ENCODE measurements at places on chromosomes 16 and 17. TPM values are rescaled to one million over a fixed set of nuclear protein-coding genes. Genes with fewer than 3 reads are reported as not detected.

DNA sequence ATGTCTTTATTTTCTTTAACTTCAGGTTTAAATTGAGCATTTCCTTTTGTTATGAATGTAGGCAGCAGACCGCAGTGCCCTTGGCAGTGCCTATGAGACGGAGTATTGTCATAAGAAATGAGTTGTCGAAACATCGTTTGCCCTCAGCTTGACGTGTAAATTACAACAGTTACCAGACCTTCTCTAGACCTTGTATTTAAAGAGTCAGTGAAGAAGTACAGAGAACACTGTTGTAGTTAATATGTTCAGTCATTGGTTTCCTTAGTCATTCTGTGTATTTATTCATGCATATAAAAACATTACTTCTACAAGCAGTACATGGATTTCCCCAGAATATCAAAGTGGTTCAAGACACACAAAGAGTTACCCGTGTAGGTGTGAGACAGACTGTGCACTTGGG, 19.0 kb downstream of the IRF8 start:
- no peak for DNase-seq

GRCh38 chr17:44828919-44829522, 1.1 kb downstream of the GJC1 start:
- DNase-seq, result peak; percentile 65

DNA sequence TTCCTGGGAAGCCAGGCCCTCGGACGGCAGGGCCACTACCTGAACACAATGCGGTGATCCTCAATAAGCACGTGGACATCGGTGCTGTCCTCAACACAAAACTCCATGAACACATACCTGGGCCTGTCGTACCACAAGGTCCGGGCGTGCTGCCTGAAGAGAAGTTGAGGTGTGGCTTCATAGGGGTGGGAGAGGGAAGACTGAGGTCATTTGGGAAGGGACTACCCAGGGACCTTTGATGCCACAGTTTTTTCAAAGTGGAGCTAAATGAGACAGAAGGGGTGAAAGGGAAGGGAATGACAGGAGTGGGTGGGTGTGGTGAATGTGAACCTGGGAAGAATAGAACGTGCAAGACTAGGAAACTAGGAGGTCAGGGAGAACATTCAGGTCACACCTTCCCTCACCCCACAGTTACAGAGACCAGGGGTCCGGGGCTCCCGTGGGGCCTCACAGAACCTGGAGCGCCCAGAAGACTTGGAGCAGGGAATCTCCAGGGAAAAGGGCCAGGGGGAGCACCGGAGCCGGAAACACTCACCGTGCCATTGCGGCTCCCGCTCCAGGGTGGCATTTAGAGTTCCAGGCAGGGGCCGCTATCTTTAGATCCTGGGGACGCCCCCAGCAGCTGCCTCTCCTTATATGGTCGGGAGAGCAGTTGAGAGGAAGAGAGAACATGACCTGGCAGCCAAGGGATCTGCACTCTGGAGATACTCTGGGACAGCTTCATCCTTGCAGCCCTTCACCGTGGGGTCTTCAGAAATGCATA, at the start of gene PTGES3L:
Gene PTGES3L (minus strand): TSS at position 570 of the 763 bp plus-strand sequence. CDS start 27 bp downstream, at position 543.
- DNase-seq, result no peak

GRCh38 chr17:15117239-15117638, 147.9 kb downstream of the PMP22 start:
- no peak for DNase-seq

RASL10B gene
- total RNA-seq, result 1.2 TPM

CDRT15L2 gene
- total RNA-seq, result not detected

MGAT5B gene
- 41.4 TPM for total RNA-seq

All from B cell (primary cell).